ENCODE measurements at places on chromosomes 2 and 18.

DNA sequence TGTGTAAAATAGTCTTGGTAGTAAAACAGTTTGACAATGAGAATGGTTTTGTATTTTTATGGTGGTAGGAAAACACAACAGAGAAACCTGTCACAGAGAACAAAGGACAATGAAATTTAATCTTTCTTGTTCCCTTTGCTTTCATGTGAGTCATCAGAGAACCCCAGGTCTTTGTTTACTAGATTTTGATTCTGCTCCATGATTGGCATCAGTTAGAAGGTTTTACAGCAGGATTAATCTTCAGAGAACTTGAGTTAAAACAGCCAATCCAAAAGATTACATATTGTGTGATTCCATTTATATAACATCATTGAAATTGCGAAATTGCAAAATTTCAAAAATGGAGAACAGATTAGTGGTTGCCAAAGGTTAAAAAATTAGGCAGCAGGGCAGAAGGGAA, 2.5 kb downstream of the APLF start:
- DNase-seq, result no peak

- no peak for DNase-seq
Measured at GRCh38 chr18:13440277-13441248, 222.0 kb downstream of the LDLRAD4 start.

GRCh38 chr2:224747765-224748164, 31.6 kb upstream of the CCDC195 start:
- no peak for DNase-seq

GRCh38 chr2:117763804-117764203, 50.7 kb upstream of the DDX18 start:
- DNase-seq, result no peak

GRCh38 chr2:119062179-119062578, 96.4 kb downstream of the C1QL2 start:
- DNase-seq, result no peak

GRCh38 chr2:69055688-69056470, 42.9 kb downstream of the ANTXR1 start:
- no peak for DNase-seq

- no peak for DNase-seq
Measured at GRCh38 chr18:12574494-12575185, 83.3 kb downstream of the SPIRE1 start.

DNA sequence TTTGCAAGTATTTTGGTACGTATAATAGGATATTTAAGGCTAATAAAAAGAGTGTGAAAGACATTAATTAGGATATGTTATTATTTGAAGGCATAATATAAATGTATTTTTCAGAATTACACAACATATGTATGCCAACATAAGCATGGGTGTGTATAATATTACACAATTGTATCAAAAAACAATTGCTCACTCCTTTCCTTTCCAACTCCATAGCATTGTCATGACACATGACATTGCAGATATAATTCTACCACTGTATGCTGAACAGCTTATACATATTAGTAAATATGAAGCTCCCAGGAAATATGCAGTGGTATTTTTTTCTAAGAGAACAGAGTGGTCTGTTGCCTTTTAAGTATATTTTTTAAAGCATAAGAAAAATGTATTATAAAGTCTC, 593.1 kb downstream of the TMX3 start:
- DNase-seq, result no peak

GRCh38 chr2:16050908-16051489, 110.6 kb downstream of the MYCN start:
- DNase-seq, result no peak

DNA sequence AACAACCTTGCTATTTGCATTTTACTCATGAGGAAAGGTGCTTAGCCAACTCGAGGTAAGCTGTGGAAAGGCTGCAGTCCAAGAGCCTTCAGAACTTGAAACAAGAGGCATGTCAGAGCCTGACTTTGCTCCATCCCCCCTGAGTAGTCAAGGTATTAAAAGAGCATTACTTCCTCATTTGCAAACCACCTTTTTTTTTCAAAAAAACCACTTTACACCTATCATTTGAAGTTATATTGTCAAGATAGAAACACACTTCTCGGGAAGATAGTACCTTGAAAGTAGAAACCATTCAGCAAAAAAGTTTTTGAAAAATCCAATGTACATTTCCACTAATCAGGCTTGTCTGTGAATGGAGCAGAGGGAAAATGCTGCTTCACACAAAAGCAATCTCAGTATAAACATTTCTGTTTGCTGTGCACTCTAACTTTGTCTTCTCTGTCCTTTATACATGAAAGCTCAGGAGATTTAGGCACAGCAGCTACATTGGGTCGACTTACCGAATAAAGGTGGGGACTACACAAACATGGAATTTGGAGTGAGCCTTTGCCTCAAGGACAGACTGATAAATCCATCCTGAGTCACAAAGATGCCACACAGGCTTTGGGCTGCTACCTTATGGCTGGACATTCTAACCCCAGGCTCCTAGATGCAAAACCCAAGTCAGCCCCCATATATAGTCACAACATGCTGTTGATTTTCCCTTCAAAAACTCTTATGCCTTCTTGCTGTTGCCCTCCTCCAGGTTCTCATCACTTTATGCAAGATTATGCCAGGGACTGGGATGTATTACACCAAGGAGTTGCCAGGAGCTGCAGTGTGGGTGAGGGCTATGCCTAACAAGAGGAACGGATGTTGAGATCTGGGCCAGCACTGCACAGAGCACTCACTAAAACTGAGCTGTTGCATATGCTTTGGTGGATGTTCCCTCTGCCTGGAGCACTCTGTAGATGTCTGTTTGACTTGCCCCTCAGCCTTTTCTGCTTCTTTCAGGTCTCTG, 41.4 kb upstream of the EML4 start:
- DNase-seq, result no peak

Measured in effector memory CD8-positive, alpha-beta T cell (primary cell).